Muscle of leg (tissue), 16 donors: ENCODE measurements at places on chromosomes 3 and 15. TPM values are rescaled to one million over a fixed set of nuclear protein-coding genes. Genes with fewer than 3 reads are reported as not detected.

DNA sequence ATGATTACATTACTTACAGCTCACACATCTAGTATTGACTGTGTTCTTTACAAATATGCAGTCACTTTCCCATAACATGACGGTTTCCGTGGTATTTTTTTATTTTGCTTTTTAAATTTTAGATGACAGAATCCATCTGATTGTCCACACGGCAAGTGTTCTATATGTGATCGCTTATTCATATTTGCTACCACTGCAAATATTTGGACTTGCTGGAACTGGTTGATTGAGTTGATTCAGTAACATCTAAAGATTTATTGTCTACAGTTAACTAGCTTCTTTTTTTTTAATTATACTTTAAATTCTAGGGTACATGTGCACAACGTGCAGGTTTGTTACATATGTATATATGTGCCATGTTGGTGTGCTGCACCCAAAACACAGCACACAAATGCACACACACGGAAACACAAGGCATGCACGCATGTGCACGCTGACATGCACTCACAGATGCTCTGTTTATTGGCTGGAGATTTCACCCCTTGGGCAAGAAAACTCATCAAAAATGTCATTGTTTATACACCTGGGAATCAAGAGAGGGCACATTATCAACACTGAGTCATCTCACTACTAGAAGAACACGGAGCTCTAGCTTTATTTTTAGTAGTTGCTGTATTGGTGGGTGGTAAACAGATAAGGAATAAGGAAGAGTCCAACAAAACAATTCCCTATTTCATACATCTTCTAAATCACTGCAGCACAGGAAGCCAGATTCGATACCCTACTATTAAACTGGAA, 16.4 kb downstream of the ARRDC4 start:
- H3K27ac ChIP-seq: no peak overlapping the region
- no peak for DNase-seq
- peaks cover 17% of the 10 kb centered on the region for H3K4me1 ChIP-seq
- peaks cover 5% of the 10 kb centered on the region for H3K36me3 ChIP-seq

- H3K27me3 ChIP-seq: no peaks in the 10 kb centered on the region
- DNase-seq: no peak
These were observed 99.8 kb downstream of the TMEM108 start for GRCh38 chr3:133138017-133138416.

Gene GP5
- 0.35 TPM for total RNA-seq

DNA sequence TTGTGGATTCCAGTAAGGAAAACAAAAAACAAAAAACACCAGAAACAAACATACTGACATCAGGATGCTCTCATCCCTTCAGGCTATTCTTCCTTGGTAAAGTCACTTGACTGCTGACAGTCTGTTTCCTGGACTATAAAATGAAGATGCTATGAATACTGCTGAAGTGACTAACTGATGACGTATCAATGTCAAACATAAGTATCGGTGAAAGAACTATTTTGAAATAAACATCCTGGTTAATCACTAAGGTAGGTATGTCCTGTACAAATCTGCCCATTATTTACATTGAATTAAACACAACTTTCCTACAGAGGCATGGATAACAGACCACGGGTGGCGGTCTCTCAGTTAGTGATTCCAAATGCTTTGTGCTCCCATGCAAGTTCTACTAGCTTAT, 45.9 kb downstream of the CHAC1 start:
- no peaks in the 10 kb centered on the region for H3K4me1 ChIP-seq
- H3K27me3 ChIP-seq: no peaks in the 10 kb centered on the region
- no peak for DNase-seq
